ENCODE measurements at places on chromosomes 6 and 20.

DNA sequence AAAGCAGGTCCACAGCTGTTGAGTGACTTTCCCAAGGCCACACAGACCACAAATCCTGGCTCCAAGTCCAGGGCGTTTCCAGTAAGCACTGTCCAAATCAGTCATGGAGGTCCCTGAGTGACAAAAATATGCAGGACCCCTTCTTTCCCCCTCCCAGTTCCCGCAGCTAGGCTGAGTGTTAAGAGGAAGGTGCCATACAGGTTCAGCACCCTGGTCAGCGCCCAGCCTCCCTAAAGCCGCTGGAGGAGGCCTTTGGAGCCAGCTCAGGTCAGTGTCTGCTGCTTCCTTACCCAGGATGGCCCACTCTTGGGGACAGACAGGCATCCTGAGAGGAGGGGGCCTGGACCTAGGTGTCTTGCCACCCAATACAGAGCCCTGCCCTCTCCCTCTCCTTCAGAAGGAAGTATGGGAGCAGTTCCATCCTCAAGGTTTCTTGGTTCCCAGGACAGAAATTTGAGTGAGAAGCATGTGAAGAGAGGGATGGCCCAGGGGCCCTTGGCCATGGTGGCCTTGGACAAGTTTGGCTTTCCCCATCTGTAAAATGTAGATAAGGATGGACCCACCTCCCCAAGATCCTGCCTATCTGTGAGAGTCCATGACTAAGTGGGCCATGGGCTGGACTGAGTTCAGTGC is 13.2 kb downstream of the TMEM74B start:
- no peak for DNase-seq

DNA sequence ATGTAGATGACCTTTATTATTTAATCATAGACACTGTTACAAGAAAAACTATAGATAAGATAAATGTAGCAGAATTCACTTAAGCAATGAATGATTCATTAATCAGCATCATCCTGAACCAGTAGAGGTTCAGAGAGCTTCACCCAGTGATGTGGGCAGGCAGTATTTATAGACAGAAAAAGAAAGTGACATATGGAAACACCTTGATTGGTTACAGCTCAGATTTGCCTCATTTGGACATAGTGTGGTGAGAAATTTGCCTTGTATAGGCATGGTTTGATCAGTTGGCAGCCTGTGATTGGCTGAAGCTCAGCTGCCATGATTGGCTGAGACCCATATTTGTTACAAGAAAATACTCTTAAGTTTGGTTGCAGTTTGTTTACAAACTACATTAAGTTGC is 4.6 kb downstream of the C6orf58 start:
- DNase-seq: no peak

DNA sequence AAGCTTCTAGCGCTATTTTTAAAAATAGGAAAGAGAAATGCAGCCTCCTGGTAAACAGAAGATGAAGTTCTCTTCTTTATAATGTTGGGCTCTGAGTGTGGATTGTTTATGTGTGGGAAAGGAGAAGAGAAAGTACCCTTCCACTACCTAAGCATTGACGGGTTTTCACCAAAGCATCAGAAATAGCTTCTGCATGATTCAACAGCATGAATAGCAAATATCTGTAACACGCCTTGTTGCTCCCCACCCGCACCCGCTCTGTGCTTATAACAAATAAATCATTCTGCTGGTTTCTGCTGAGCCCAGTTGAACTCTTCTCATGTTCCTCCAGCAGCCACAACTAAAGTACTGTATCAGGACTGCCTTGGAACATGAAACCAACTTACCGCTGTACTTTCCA is 20.7 kb downstream of the TXLNB start:
- DNase-seq: no peak

- no peak for DNase-seq
Observed at GRCh38 chr20:4918473-4918872, 82.8 kb downstream of the SLC23A2 start.

- peak; percentile 28 for DNase-seq
Observed at GRCh38 chr6:90401933-90402830, 105.5 kb upstream of the BACH2 start.

- no peak for DNase-seq
Observed at GRCh38 chr20:6515261-6515660, 252.2 kb upstream of the BMP2 start.

- DNase-seq: no peak
Observed at GRCh38 chr6:142376115-142376514, 74.3 kb downstream of the ADGRG6 start.

- no peak for DNase-seq
Observed at GRCh38 chr6:52261229-52261628, 16.9 kb upstream of the IL17F start.

DNA sequence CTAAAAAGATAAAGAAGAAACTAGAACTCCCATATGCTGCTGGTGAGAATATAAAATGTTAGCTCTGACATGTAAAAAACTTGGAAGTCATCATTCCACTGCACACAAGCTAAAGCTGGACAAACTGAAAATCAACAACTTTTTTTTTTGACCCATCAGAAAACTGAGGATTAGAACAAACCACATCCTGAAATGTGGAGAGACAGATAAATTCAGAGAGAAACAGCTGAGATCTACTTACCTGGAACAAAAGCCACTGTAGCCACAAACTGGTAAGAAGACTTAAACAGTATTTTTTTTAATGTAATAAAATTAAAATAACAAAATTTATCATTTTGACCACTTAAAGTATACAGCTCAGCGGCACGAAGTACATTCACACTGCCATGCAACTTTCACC is 408.5 kb upstream of the RGS17 start:
- no peak for DNase-seq

GRCh38 chr20:44306927-44307326 is 4.1 kb downstream of the FITM2 start:
- no peak for DNase-seq

DNA sequence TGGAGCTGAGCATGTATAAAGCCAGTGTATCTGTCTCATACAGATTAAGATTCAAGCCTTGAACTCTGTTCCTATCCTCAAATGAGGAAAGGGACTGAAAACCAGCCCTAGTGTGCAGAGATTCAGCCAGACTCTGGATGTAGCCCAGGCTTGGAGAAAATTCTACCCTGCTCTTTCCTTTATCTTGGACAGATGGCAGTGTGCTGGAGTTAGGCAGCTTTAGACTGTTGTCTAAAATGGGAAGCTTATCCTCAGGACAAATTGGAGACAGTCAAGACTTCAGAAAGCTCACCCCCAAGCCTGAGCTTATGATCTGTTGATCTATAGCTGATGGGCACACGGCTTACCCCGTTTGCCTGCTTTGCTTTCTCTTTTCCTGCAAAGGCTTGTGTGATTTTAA is 1057.6 kb downstream of the KIF16B start:
- DNase-seq: no peak

DNA sequence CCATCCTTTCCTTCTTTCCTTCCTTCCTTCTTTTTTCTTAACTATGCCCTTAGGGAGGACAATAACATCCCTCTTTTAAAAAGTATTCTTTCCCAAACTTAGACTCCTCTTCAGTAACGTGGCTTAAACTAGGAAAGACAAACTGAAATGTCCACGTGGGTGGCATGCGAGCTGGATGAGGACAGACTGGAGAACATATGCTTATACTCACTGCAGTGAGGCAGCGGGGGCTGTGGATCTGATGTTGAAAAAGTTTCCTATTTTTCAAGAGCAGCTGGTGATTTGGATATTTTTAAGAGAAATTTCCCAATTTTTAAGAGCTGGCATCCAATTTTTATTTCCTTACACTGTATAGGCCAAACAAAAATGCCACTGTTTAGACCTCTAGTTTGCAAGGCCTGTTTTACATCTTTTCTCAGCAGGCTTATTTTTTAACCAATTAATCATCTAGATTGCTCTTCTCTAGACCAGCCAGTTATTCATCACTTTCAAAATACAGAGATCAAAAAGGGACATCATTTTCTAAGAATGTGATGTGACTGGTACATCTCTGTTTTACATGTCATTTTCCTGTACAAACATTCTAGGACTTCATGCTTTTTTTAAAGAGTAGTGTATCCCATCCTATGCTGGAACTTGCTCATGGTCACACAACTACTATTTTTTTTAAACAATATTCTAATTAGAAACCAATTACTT is 226.5 kb downstream of the BTBD9 start:
- DNase-seq: no peak

- no peak for DNase-seq
Observed at GRCh38 chr6:37585523-37585905, 85.8 kb upstream of the CCDC167 start.

GRCh38 chr6:144647971-144648651 is 363.0 kb downstream of the UTRN start:
- DNase-seq: no peak

DNA sequence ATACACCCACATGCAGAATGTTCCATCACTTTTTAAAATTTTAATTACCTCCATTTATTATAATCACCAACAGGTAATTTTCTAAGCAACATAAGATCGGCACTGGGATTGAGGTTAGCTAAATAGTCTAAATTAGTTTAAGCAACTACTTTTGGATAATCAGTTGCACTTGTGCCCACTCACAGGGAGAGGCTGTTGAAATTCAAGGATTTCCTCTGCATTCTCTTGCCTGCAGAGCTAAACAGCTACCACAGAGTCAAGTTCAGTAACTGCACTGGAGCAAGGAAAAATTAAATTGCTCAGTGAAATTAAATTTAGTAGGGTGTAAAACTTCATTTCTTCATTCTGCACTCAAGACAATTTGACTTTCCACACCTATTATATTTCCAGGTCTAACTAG is 120.7 kb upstream of the CCDC28A start:
- DNase-seq: no peak

GRCh38 chr6:159726255-159726917 is 920 bp upstream of the WTAP start:
- DNase-seq: no peak

DNA sequence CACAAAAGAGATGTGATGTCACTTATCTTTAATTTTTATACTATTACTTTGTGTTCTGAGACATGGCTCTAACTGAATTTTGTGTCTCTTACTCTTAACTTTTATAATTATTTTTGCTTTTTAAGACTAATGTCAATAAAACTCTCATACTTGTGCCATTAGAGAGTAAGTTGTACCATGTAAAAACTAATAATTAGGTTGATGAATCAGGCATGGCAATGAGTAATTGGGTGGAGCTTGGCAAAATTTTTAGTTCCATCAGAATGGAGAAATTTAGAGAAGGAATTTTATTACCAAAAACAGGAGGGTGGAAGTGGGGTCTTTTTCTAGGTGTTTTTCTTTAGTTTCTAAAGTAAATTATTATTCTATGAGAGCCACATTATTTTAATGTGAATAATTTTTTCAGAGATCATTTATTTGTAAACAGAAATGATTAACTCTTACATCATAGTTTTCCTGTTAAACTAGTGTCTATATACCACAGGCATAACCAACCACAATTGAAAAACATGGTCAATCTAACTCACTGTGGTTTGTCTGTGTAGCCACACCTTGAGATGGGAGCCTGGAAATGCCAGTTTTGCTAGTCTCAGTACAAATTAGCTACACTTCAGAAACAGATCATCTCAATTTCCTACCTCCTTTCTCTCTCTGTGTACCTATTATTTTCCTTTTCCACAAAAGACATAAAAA is 51.8 kb downstream of the ELOVL4 start:
- no peak for DNase-seq

DNA sequence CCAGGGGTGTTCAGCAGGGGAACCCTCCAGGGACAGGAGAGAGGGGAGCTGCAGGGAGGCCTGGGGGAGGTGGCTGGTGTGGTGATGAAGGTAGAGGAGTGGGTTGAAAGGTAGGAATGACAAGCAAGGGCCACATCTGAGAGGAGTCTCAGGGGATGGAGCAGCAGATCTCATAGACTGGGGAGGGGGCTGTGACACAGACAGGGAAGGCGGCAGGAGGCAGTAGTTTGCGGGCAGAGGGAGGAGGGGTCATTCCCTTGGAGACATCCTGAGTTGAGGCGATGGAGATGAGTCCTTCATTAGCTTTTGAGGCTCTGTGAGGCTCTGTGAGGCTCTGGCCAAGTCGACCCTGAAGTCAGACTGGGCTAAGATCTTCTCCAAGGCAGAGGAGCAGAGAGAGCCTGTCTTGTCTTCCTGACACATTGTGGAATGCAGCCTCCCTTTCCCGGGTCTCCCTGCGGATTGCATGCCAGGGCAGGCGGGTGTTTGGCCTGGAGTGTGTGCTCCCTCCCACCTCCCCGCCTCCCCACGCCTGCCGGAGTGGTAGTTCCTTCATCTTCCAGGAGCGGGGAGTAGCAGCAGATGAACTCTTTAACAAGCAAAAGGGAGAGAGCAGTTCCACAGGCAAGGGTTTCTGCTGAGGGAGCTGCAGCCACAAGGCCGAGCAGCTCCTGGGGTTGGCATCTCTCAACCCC is 34.3 kb upstream of the MLN start:
- DNase-seq: no peak

DNA sequence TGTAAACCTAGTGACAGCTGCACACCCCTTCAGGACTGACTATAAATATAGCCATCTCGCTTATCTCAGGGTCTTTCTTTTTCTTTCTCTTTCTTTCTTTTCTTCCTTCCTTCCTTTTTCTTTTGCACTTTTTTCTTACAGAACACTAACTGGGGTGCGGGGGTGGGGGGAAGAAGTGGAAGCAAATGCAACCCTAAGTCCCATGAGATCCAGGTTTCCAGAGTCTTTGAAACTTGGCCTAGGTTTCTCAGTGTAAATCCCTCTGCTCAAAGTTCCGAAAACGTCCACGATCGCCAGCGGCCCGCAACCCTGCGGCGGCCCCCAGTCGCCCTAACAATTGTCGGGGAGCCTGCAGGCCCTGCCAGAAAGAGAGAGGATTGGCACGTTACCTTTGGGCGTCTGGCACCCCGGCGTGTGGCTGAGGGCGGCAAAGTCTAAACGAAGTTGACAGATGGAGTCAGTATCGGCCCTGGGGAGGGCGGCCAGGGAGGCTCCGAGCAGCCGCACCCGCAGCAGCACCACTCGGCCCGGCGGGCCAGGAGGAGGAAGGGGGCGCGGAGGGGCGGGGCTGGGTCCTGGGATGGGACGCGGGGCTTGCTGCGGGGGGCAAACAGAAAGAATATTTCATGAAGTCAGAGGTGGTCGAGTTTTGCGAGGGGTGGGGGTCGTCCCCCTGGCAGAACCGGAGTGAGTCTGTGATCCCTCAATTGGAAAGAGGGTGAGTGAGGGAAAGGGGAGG is 577 bp upstream of the FOXF2 start:
- DNase-seq: no peak

DNA sequence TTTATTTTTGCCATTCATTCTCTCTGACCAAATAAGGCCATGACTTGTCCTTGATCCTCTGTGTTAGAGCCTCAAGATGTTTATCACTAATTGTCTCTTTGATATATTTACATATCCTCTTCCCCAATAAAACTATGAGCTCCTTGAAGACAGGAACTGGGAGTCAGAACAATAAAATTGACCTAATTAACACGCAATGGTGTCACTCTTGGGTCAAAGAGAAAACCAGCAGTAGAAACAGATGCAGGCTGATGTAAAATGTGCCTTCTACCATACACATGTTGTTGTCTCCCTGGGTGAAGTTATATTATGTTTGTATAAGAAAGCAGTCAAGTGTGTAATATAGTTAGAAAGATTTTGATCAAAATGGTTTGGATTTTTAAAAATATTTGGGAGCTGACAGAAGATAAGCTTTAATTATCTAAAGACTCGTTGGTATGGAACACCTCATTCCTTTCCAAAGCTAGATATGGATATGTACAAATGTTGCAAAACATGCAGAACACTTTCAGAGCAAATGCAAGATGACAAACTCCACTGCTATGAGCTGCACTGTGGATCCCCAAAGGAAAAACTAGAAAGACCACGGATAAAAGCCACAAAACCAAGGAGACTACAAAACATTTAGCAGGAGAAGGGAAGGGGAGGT is 109.7 kb upstream of the STMND1 start:
- DNase-seq: no peak

Data from activated naive CD8-positive, alpha-beta T cell treated with anti-CD3 and anti-CD28 coated beads for 36 hours (primary cell).